Neuronal stem cell (in vitro differentiated cells): ENCODE measurements at places on chromosomes 12 and 14.
A peak's percentile ranks its signal among the peaks of the same experiment; 100 is the strongest.

DNA sequence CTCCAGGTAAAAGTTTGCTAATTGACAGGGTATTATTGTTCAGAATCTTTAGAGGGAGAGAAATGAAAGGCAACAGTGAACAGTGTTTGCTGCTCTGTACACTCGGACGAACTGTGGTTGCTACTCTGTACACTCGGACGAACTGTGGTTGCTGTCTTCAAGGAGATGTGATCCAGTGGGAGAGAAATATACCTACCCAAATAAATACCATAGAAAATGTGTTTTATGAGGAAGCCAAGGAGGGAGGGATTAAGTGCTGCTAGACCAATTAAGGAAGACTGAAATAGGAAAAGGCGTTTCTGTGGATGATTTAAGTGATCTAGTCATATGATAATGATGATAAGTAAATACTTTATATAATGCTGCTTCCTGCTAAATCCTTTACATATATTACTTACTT, 2.7 kb downstream of the STK38L start:
- H3K27ac ChIP-seq, result no peak overlapping the region
- DNase-seq, result no peak
- H3K27me3 ChIP-seq, result no peaks in the 10 kb centered on the region
- H3K4me3 ChIP-seq, result no peak overlapping the region

- H3K27ac ChIP-seq, result no peak overlapping the region
- DNase-seq, result no peak
- no peaks in the 10 kb centered on the region for H3K36me3 ChIP-seq
- no peak overlapping the region for H3K4me3 ChIP-seq
- H3K27me3 ChIP-seq, result no peaks in the 10 kb centered on the region
- no peaks in the 10 kb centered on the region for H3K4me1 ChIP-seq
Measured at GRCh38 chr12:120733574-120733973, 7.9 kb downstream of the ACADS start.

- peaks cover 80% of the 10 kb centered on the region for H3K36me3 ChIP-seq
- no peaks in the 10 kb centered on the region for H3K27me3 ChIP-seq
- H3K4me1 ChIP-seq, result no peaks in the 10 kb centered on the region
- H3K27ac ChIP-seq, result no peak overlapping the region
Measured at GRCh38 chr12:122356192-122356635, 66.3 kb downstream of the CLIP1 start.

GRCh38 chr12:57476993-57477709, 2.5 kb downstream of the ARHGAP9 start:
- H3K36me3 ChIP-seq, result no peaks in the 10 kb centered on the region
- peaks cover 71% of the 10 kb centered on the region for H3K27me3 ChIP-seq
- H3K4me1 ChIP-seq, result peaks cover 23% of the 10 kb centered on the region
- no peak overlapping the region for H3K27ac ChIP-seq

GRCh38 chr14:73778736-73779135, 64.6 kb upstream of the PNMA1 start:
- H3K27ac ChIP-seq, result no peak overlapping the region
- no peak for DNase-seq
- H3K36me3 ChIP-seq, result no peaks in the 10 kb centered on the region
- H3K4me3 ChIP-seq, result no peak overlapping the region
- peaks cover 6% of the 10 kb centered on the region for H3K27me3 ChIP-seq

GRCh38 chr12:94832105-94832504, 171.4 kb downstream of the NDUFA12 start:
- H3K27ac ChIP-seq, result no peak overlapping the region
- peaks cover 5% of the 10 kb centered on the region for H3K4me1 ChIP-seq
- peaks cover 15% of the 10 kb centered on the region for H3K27me3 ChIP-seq
- H3K36me3 ChIP-seq, result no peaks in the 10 kb centered on the region
- H3K4me3 ChIP-seq, result no peak overlapping the region

DNA sequence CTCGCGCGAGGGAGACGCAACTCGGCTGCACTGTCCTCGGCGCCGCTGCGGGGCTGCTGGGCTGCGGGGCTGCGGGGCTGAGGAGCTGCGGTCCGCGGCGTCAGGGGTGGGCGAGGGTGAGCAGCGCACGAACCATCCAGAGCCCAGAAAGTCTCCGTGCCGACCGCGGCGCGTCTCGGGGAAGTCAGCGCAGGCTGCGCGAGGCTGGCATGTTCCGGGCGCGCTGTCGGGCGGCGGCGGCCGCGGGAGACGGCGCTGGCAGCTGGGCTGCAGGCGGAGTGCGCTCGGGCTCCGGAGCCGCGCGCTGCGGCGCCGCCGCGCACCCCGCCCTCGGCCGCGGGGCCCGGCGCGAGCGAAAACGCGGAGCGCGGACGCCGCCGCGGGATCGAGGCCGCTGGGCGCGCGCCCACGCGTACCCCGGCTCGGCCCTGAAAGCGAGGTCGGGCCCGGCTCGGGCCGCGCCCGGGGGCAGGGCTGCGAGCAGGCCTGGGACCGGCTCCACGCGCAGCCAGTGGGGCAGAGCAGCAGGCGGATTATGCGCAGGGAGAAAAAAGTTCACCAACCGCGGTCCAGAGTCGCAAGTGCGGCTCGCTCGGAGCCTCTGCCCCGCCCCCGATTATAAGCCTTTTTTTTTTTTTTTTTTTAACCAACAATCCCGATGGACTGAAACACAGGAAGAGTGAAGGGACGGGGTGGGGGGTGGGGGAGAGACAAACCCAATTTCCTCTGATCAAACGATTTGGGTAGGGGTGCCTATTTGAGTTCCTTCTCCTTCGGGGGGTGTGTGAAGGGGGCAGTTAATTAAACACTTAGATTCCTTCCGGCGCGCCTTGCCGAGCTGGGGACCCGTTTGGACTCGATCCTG, at the start of gene PRICKLE1:
Gene PRICKLE1, minus strand, starts transcription at position 282 of the 865 bp plus-strand sequence. CDS start 117,230 bp downstream, outside the sequence.
- DNase-seq, result peak; percentile 61
- no peak within 1 kb of the TSS for H3K27ac ChIP-seq
- peak within 1 kb of the TSS; percentile 54 for H3K4me3 ChIP-seq
- no peaks in the 10 kb centered on the region for H3K36me3 ChIP-seq

- no peaks in the 10 kb centered on the region for H3K4me1 ChIP-seq
- no peak overlapping the region for H3K4me3 ChIP-seq
- no peak overlapping the region for H3K27ac ChIP-seq
Measured at GRCh38 chr12:85329913-85330312, 49.9 kb downstream of the ALX1 start.

GRCh38 chr14:105126981-105127329, 41.6 kb downstream of the JAG2 start:
- no peak overlapping the region for H3K27ac ChIP-seq
- no peak for DNase-seq
- H3K36me3 ChIP-seq, result no peaks in the 10 kb centered on the region
- H3K4me1 ChIP-seq, result no peaks in the 10 kb centered on the region
- no peak overlapping the region for H3K4me3 ChIP-seq
- H3K27me3 ChIP-seq, result peaks cover 40% of the 10 kb centered on the region

- no peaks in the 10 kb centered on the region for H3K36me3 ChIP-seq
- no peak for DNase-seq
- peaks cover 5% of the 10 kb centered on the region for H3K27me3 ChIP-seq
- no peak overlapping the region for H3K27ac ChIP-seq
- no peak overlapping the region for H3K4me3 ChIP-seq
Measured at GRCh38 chr12:119176267-119177055, 2.3 kb upstream of the HSPB8 start.

DNA sequence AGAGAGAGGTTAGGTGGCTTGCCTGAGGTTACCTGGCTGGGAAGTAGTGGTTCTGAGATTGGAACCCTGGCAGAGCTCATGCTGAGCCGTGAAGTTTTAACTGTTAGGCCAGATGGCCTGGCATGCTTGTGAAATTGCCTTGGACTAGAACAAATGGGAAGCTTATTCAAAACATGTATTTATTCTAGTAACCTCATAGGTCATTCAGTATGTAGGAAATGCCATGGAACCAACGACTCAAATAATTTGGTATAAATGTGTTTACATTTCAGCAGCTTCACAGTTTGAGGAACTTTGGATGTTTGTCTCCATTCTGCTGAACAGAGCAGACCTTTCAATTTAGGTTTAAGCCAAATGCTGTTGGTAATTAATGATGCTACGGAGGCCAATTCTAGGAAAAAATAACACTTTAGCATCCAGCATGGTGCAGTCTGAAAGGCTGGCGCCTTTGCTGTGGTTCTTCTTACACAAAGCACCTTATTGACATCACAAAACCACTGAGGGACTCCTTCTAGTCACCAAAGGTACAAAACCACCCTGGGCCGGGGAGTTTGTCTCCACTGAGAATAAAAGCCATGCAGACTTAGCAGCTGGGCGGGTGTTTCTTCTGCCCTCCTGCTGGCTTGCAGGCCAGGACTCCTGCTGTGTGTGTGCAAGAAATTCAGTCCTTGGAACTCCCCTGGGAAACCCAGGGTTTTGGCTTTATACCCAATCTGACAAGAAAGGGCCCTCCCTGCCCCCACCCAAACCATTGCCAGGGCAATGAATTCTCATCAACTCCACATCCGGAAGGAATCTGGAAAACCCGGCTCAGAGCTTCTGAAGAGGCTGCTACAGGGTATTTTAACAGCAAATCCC, 64.2 kb downstream of the ELK3 start:
- no peaks in the 10 kb centered on the region for H3K36me3 ChIP-seq
- no peak overlapping the region for H3K4me3 ChIP-seq
- DNase-seq, result no peak
- H3K4me1 ChIP-seq, result peaks cover 2% of the 10 kb centered on the region

GRCh38 chr12:74891083-74891668, 318.5 kb downstream of the KCNC2 start:
- no peak for DNase-seq
- no peaks in the 10 kb centered on the region for H3K27me3 ChIP-seq
- peaks cover 11% of the 10 kb centered on the region for H3K4me1 ChIP-seq
- H3K36me3 ChIP-seq, result no peaks in the 10 kb centered on the region
- no peak overlapping the region for H3K4me3 ChIP-seq

DNA sequence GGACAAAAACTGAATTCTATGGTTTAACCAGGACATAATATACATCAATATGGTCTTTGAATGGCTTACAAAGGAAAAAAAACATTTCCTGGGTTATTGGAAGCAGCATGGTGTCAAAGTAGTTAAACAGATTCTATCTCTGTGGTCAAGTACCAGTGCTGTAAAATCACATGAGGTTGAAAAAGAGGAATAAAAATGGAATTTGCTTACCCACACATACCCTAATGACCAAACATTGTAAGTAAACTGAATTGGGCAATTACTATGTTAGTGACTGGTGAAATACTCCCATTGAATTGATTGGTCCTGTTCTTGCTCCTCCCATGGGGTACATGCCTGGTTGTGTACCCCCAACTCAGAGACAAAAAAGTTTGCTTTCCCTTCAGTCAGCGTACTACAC, 19.6 kb downstream of the IFNG start:
- H3K36me3 ChIP-seq, result no peaks in the 10 kb centered on the region
- no peak overlapping the region for H3K4me3 ChIP-seq
- H3K27ac ChIP-seq, result no peak overlapping the region
- no peak for DNase-seq
- H3K27me3 ChIP-seq, result no peaks in the 10 kb centered on the region

DNA sequence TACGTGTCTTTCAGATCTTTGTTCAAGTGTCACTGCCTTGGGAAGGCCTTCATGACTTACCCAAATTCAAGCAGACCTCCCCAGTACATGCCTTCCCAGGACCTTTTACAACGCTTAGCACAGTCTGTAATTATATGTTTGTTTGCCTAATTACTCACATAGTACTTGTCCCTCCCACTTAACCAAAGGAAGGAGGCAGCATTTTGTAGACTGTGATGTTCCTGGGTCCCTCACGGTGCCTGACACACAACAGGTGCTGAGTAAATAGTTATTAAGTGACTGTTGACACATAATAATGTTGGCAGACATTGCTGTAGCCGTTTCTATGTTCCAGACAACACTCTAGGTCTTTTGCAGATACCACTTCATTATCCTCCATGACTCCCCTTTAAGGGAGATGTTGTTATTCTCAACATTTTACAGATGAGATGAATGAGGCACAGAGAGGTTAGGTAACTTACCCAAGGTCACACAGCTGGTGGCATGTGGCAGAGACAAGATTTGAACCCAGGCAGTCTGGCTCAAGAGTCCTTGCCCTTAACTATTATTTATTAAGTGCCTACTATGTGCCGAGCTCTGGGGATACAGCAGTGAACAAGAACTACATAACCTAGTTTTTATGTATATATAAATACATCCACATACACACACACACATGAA, 130.7 kb downstream of the PHETA1 start:
- H3K27me3 ChIP-seq, result no peaks in the 10 kb centered on the region
- no peaks in the 10 kb centered on the region for H3K36me3 ChIP-seq
- no peaks in the 10 kb centered on the region for H3K4me1 ChIP-seq
- no peak overlapping the region for H3K4me3 ChIP-seq
- DNase-seq, result no peak
- H3K27ac ChIP-seq, result no peak overlapping the region

- H3K4me3 ChIP-seq, result no peak overlapping the region
- peaks cover 3% of the 10 kb centered on the region for H3K4me1 ChIP-seq
- peak; percentile 61 for DNase-seq
- no peak overlapping the region for H3K27ac ChIP-seq
- no peaks in the 10 kb centered on the region for H3K36me3 ChIP-seq
Measured at GRCh38 chr12:18320036-18320617, 58.8 kb downstream of the PIK3C2G start.

DNA sequence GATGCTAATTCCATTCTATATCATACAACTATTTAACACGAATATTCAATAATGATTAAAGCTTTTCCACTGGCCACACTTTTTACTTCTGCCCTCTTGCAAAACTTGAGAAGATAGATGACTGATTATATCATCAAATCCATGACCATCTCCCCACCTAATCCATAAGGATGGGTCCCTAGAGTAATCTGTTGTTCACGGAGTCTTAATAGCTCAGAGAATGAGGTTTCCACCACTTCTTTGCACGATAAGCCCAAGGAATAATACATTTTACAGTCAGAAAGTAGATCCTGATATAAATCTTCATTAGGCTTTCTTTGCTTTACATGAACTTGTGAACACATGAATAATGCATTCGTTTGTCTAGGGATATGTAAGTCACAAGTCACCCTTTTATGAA, 527.2 kb downstream of the GALC start:
- no peak for DNase-seq
- no peaks in the 10 kb centered on the region for H3K36me3 ChIP-seq
- H3K4me1 ChIP-seq, result no peaks in the 10 kb centered on the region
- no peak overlapping the region for H3K4me3 ChIP-seq

- no peaks in the 10 kb centered on the region for H3K36me3 ChIP-seq
- H3K27ac ChIP-seq, result no peak overlapping the region
- H3K27me3 ChIP-seq, result no peaks in the 10 kb centered on the region
- DNase-seq, result no peak
- peaks cover 19% of the 10 kb centered on the region for H3K4me1 ChIP-seq
Measured at GRCh38 chr14:74571901-74572725, 39.9 kb downstream of the LTBP2 start.

GRCh38 chr12:92933606-92934005, 4.5 kb upstream of the EEA1 start:
- peaks cover 6% of the 10 kb centered on the region for H3K4me1 ChIP-seq
- H3K27me3 ChIP-seq, result no peaks in the 10 kb centered on the region
- DNase-seq, result no peak
- H3K4me3 ChIP-seq, result no peak overlapping the region
- no peaks in the 10 kb centered on the region for H3K36me3 ChIP-seq
